ENCODE measurements at places on chromosomes 2 and 18.
A peak's percentile ranks its signal among the peaks of the same experiment; 100 is the strongest.

DNA sequence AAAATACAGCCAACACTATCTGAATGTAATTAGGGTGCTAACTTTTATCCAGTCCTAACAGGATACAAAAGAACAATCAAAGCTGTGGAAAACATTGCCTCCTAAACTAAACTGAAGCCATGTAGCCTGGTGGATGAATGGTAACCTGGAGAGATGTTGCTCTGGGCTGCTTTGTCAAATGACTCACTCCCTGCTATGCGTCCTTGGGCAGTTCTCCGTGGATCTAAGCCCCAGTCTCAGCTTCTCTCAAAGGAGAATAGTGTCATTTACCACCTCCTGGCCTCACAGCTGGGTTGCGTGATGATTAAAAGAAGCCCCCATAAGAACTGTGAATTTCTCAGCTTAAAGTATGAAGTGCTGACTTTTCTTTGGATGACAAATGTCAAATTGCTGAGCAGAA is 203.7 kb downstream of the ICOS start:
- no peak for DNase-seq

DNA sequence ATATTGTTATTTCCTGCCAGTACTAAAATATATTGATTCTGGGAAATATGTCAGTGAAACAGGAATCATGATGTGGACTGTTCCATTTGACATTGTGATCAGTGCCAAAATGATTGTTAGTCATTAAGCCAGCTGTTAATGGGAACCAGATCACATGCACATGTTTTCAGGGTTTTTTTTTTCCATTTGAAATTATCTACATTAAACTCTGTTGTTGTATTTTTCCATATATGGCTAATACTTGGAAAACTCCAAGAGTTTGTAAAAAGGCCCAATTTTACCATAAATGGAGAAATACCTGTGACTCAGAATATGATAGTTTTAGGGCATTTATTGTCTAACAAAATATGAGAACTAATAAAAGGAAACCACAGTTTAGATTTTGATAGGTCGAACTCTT is 13.4 kb downstream of the ITGAV start:
- peak; percentile 32 for DNase-seq

GRCh38 chr2:134758633-134759032 is 39.8 kb upstream of the TMEM163 start:
- no peak for DNase-seq

DNA sequence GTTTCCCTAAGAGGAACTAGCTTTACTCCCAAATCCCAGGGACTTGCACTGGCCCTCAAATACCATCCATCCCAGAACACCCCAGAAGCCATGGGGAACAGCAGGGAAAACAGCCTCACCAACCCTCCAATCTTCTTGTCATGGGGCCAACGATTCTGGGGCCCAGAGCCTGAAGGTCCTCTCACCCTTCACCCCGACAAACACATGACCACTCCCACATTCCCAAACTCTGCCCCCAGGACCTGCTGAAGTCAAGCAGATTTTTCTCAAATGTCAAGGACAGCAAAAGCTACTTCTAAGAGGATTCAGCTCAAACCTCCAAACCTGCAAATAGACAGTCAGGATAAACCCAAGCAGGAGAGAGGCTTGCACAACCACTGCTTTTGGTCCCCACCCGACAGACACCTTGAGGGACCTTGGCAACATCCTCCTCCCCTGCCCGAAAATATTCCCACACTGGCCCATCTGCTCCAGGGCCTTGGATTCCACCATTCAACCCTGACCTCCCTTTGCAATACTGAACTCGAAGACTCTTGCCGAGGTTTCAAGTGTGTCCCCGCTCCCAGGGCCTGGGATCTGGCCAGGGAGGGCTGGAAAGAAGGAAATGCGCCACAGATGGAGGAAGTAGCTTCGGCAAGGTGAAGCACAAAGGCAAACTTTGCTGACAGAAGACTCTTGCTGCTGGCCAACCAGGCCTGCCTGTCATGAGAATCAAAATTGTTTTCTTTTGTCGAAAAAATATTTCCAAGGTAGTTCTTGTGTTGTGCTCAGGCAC is 143.3 kb downstream of the ZFP36L2 start:
- DNase-seq = no peak

- DNase-seq = no peak
Measured at GRCh38 chr18:59218018-59218417, 1.9 kb upstream of the GRP start.

- no peak for DNase-seq
Measured at GRCh38 chr18:36099311-36099710, 29.8 kb downstream of the SLC39A6 start.

DNA sequence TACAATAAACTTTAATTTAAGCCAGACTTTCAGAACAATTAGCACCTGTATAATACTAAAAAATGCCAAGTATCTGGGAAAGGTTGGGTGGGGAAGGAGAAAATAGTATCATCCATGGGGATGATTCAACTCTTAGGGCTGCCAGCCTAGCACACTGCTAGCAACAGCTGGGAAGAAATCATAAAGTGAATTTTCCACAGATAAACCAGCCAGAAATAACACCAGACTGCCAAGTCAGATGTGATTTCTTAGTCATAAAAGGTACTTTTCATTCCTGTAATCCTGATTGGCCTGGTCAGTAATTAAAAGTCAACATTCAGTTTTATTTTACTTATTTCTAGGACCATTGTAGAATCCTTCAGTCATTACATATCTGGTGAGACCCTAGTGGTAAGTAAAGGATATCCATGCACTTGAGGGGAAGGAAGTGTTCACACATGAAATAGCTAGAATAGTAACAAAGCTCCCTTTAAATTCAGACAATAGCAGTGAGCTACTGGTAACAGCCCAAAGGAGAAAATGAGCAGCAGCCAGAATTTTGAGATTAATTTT is 59.4 kb downstream of the LIMS1 start:
- peak; percentile 83 for DNase-seq

DNA sequence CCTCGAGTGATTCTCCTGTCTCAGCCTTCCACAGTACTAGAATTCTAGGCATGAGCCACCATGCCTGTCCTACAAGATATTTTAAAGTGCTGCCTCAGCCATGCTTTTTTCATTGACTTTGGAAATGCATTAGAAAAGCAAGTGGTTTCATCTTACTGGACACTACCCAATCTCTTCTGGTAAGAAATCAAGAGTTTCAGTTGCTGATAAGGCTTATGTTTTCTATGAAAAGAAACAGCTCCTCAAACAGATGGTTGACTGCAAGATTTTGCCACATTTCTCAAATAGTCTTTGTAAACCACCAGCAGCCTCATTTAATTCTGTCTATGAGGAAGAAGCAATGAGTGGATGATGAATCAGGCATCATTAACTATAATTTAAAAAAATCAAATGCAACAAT is 264.5 kb upstream of the LRP1B start:
- no peak for DNase-seq

DNA sequence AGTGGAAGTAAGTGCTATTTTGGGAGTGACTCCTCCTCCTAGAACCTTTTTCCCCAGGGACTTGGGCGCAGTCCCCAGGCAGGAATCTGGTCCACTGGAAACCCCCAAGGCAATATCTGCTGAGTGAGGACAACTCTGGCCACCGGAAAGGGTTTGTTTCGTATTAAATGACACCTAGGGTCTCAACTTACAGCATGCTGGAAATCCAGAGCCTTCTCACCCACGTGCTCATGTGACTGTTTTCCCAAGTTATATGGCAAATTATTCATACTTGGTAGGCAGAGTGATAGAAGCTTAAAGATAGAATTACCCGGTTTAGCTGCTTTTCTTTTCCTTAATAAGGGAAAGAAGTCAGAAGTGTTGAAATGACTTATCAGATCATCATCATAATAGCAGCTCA is 436.9 kb upstream of the SPRED2 start:
- no peak for DNase-seq

- no peak for DNase-seq
Measured at GRCh38 chr18:48256848-48257247, 152.3 kb downstream of the ZBTB7C start.

GRCh38 chr2:119024152-119024551 is 82.2 kb downstream of the MARCO start:
- DNase-seq = no peak

DNA sequence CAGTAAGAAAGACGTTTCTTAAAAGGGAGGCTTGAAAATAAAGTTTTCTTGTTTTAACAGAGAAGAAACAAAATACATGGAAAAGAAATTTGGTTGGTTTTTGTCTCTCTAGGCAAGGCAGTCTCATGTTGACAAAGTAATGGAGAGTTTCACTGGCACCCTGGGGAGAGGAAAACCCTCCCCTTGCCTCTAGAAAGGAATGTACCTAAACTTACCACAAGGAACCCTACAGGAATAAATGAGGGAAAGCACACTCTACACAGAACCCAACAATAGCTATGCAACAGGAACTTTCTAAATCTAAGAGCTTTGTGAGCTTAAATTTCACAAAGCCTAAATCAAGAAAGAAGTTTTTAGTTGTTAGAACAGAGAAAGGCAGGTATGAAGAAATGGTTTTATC is 37.0 kb downstream of the FIGN start:
- peak; percentile 15 for DNase-seq

DNA sequence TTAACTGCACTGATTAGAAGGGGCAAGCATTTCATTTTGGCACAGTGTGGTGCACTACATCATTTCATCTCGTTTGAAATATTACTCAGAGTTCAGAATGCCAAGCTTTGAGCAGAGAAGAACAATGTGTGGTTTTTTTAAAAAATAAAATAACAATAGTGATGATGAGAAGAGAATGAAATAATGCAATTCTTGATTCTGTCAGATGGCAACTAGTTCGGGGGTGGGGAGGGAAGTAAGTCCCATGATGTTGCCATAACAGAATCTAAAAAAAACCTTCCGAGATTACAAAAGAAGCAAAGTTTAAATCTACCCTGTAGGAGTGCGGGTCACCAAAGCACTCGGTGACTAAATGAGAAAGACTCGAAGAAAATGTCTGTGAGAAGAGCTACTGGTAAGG is 490.4 kb downstream of the NR4A2 start:
- DNase-seq = no peak

GRCh38 chr18:78751664-78752063 is 228.0 kb upstream of the SALL3 start:
- no peak for DNase-seq

DNA sequence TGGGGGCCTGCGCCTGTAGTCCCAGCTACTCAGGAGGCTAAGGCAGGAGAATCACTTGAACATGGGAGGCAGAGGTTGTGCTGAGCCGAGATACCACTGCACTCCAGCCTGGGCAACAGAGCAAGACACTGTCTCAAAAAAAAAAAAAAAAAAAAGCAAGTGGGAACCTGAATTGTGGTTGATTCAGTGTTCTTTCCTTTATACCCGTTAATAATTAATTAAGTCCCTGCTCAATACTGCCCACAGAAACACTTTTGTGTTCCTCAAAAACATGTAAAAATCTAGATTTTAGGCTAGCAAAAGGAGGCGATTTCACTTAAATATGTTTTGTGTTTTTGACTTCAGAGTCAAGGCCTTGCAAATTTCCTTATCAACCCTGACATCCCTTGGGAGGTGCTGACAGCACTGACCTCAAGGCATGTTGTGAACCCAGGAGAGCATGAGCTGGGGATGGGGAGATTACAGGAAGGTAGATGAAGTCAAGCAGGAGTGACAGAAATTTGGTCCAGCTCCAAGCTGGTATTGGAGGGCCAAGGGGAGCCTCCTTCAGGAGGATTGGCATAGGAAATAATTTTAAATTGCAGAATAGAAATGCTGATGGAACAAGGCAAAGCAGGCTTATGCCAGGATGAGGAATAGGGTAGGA is 89.0 kb upstream of the PNPT1 start:
- DNase-seq = no peak

DNA sequence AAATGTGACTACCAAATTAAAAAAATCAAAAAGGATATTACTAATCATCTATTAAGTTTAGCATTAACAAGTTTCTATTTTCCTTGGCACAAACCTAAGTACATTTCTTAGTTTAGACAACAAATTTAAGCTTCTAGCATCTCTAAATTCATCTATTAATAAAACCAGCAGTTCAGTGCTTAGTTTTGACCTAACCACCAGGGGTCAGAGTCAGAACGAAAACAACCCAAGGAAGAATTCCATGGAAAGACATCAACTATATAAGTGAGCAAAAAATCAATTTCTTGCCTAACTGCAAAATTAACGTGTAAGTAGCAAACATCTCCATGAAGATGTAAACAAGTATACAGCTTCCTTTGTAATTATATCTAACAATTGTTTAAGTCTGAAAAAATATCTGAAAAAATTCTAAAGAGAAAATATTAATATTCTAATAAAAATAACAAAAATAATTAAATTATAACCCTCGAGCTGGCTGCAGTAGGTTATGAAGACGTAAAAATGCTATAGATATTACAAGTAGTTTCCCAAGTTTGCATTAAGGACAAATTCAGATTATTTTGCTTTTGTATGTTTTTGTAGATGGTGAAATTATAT is 83.7 kb downstream of the CERKL start:
- peak; percentile 45 for DNase-seq

- no peak for DNase-seq
Measured at GRCh38 chr2:42048299-42049220, 739 bp downstream of the PKDCC start.

- no peak for DNase-seq
Measured at GRCh38 chr2:60717691-60718090, 38.4 kb upstream of the PAPOLG start.

DNA sequence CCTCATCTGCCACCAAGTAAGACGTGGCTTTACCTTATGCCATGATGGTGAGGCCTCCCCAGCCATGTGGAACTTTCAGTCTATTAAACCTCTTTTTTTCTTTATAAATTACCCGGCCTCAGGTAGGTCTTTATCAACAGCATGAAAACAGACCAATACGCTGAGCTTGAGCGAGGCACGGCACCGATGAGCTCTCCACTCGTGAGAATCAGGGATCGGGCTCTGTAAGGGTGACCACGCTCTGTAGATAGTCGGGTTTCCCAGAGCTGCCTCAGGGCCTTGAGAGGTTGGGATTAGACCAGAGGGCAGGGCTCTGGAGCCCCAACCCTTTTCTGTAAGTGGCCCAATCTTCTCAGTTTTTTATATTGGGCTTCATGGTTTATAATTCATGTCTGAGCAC is 360.3 kb upstream of the MYT1L start:
- no peak for DNase-seq

- DNase-seq = no peak
Measured at GRCh38 chr2:109676346-109676902, 62.3 kb downstream of the SOWAHC start.
